ENCODE measurements at places on chromosomes 1 and 21. TPM values are rescaled to one million over a fixed set of nuclear protein-coding genes. Genes with fewer than 3 reads are reported as not detected.
A peak's percentile ranks its signal among the peaks of the same experiment; 100 is the strongest.

The FHAD1 gene
- 6.8 TPM for total RNA-seq

The SPATA17 gene
- under 0.01 TPM for total RNA-seq

The OPRD1 gene
- total RNA-seq: 0.96 TPM

GRCh38 chr1:235878082-235878811 lies 11.5 kb upstream of the LYST start:
- DNase-seq: peak; percentile 17

- no peak for DNase-seq
Measured at GRCh38 chr1:5856246-5856815, 135.9 kb downstream of the NPHP4 start.

The SLAMF9 gene
- 0.60 TPM for total RNA-seq

DNA sequence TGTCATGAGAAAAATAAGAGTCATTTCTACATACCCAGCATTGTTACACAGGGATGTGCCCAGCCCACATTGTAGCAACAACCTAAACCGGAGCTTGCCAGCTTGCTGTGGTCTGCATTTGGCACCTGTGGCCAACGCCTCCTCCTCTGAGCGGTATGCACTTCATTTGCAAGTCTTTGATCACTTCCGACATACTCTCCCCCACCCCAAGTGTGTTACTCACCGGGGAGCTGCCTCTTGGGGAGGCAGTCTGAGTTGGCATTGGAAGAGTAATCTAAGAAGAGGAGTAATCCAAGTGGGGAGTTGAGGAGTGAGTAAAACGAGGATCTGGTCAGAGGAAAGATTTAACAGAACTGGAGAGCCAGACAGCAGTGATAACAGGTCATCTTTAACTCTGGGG lies 3.8 kb downstream of the BCL9 start:
- peak; percentile 81 for DNase-seq

GRCh38 chr21:34510148-34511142 lies 1.6 kb downstream of the KCNE1 start:
- DNase-seq: peak; percentile 50

The TAS1R1 gene
- total RNA-seq: 0.20 TPM

DNA sequence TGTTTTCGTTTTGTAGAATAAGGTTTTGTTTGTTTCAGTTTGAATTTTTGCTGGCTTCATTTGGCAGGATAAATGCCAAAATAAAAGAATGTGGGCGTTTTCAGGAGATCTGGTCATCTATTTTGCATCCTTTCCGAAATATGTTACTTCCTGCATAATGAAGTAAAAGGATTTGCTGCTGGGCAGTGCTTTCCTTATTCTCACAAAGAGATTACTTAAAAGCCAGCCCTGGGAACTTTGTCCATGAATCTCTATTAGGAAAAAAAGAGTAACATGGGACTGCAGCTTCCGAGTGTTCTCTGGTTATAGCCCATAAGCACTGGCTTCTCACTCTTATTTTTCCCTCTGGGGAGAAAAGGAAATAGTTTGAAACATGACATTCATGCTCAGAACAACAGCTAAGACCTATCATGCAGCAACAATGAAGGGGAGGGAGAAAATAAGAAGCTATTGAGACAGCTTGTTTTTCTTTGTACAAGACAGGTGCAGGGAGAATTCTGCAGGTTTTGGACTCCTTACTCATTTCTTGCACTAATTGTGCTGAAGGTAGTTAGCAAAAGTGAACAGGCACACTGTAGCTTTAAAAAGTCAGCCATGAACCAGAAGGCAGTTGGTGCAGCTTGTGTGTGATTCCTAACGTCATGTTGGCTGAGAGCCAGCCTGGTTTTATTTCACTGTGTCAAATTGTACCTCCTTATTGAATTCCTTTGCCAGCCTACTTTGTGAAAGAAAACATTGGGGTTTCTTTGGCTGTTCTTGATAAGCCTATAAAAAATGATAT lies at the start of gene SAMD13:
TSS of gene SAMD13 (plus strand) at position 705 of the 781 bp plus-strand sequence. CDS start 1,527 bp downstream, outside the sequence.
- DNase-seq: peak; percentile 84

DNA sequence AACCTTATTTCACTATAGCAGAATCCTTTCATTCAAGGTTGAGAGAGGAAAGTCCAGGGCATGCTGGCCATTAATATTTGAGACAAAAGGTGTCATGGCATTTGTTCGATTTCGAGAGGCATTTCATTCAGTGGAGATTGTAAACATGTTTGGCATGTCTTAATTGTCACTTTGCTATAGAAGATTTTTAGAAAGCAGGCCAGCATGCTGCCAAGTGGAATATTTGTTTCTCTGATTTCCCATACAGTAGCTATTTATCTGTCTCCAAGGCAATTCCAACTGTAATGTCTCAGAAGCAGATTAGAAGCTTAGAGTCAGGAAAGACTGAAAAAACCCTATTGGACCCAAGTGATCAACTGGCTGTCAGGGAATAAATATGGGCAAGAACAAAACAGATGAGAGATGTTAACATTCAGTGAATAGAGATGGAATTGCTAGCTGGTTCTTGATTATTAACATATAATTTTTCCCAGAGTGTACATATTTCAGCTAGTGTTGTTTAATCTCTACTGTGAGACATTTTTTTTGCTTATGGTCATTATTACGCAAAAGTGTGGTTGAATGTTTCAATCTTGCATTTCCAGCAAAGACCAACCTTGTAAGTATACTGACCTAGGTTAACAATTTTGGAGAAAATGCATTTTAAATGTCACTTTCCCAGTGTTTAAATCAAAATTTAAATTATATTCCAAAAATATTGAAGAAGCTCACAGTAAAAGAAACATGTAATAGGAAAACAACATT lies 174.6 kb downstream of the KCNK2 start:
- no peak for DNase-seq

DNA sequence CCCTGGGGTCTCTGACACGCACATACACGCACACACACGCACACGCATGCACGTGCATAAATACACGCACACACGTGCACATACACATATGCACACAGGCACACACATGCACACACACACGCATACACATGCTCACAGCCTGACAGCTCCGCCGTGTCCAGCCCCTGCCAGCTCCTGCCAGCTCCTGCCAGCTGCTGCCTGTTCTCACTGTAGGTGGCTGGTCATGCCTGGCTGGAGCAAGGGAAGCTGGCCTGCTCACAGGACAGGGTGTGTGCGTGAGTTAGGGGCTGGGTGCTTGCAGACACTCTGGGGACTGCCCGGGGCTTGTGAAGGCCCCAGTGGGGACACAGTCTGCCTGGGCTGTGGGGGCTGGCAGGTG lies 4.9 kb downstream of the PLCH2 start:
- DNase-seq: no peak

GRCh38 chr1:234931404-234931973 lies 197.1 kb downstream of the TOMM20 start:
- DNase-seq: no peak

The DMAP1 gene
- total RNA-seq: 9.7 TPM

DNA sequence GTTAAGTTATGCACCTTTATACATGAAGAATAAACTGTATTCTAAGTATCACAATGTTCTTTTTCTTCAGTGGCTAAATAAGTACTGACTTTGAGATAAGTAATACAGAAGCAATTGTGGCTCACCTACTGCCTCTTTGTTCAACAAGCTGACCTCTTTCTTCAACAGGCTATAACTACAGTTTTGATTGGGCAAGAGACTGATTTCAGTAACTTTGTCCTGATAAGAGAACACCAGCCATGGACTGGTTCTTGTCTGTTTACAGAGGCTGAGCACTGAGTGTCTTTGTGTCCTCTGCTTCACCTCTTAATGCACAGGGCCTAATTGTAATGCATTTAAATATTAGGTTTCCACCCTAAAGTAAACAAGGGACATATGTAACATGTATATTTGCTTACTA lies 34.6 kb upstream of the PDE4B start:
- DNase-seq: no peak

DNA sequence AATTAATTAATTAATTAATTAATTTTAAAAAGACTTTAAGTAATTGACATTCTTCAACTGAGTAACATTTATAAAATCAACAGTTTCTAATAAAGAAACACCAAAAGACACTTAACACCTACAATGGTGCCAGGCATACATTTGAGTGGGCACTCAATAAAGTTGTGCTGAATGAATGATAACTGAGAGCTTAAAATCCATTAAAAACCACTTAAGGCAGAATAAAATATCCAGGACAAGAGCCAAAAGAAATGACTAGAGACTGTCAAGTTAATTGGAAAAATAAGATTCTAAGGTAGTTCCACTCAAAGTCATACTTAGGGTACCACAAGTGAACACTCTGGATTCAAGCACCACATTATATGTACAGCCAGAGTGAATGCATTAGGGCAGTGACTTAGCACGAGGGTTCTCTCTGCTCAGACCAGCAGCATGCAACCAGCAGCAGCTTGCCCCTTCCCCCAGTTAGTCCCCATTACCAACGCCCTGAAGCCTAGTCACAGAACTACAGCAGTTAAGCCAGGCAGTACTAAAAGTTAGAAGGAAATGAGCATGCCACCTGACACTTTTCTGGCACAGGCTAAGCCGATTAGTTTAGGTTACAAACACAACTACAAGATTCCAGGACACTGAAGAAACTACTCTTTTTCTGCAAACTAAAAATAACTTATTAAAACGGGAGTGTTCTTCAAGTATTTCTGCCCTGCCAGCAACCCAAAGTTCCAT lies 46.5 kb downstream of the LUZP1 start:
- peak; percentile 66 for DNase-seq

The S100A14 gene
- not detected for total RNA-seq

The RHCE gene
- 0.24 TPM for total RNA-seq

The KCNK2 gene
- total RNA-seq: 8.0 TPM

DNA sequence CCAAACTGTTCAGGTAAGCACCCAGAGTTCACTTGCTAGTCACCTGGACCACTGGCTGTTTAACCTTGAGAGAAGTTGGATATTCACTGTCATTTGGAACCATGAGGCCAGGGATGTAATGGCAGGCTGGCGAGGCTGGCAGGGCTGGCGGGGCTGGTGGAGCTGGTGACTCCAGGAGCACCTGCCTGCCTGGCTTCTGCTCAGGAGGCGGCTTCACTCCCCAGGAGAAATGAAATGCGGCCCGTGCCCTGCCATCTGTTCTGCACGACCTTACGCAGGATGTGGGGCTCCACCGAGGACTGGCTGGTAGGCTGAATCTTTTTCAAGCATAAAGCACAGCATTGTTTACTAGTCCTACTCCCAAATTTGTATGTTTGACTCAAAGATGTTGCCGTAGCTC lies 22.7 kb upstream of the MX1 start:
- no peak for DNase-seq

The MTARC1 gene
- total RNA-seq: not detected

DNA sequence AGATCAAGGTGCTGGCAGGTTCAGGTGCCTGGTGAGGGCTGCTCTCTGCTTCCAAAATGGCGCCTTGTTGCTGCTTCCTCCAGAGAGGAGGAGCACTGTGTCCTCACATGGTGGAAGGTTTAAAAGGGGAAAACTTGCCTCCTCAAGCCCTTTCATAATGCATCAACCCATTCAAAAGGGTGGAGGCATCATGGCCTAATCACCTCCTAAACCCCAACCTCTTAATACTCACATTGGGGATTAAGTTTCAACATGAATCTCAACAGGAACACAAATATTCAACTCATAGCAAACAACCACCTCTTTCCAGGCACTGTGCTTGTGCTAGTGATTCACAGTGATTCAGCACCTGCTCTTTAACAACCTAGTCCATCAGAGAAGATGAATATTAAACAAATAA lies 4.2 kb downstream of the S100A12 start:
- DNase-seq: no peak
